ENCODE measurements at places on chromosomes 7 and 10.

DNA sequence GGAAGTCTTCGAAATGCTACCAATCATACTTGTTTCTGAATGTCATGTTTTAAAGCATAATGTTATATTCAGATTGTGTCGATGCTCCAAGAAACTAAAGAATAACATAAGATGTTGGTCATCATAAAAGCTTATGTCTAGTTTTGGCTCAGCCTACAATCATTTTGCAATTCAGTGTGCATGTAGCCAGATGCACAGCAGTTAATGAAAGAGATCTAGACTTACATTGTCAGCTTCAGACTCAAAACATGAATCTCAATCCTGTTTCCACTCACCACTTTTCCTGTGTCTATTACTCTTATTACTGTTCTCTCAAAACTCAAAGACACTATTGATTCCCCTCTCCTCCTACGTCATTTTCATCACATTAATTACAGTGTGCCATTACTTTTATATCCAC, 21.4 kb downstream of the TMEM196 start:
- DNase-seq = no peak

GRCh38 chr10:72062382-72062781, 26.0 kb downstream of the SPOCK2 start:
- no peak for DNase-seq

DNA sequence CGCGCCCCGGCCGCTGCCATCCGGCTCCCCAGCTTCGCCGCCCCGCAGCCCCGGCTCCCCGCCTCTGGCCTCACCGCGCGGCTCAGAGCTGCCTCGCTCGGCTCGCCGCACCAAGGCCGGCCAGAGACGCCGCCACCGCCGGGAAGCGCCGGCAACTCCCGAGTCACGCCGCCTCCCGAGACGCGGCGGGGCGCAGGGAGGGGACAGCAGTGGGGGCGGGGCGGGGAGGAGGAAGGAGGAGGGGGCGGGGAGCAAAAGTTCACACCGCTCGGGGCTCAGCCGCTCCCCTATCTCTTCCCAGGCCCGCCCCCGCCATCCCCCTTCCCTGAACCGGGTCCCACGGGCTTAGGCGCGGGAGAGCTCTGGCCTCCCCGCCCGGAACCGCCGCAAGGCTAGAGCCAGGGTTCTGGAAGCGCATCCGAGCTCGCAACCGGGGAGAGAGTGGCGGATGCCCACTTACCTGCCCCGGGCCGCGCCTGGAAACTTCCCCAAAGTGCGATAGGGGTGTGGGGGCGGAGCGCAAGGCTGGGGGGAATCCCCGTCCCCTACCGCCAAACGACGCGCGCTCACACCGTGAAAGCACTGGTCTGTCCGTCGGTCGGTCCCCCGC, 1.0 kb downstream of the CHST15 start:
- peak; percentile 52 for DNase-seq

DNA sequence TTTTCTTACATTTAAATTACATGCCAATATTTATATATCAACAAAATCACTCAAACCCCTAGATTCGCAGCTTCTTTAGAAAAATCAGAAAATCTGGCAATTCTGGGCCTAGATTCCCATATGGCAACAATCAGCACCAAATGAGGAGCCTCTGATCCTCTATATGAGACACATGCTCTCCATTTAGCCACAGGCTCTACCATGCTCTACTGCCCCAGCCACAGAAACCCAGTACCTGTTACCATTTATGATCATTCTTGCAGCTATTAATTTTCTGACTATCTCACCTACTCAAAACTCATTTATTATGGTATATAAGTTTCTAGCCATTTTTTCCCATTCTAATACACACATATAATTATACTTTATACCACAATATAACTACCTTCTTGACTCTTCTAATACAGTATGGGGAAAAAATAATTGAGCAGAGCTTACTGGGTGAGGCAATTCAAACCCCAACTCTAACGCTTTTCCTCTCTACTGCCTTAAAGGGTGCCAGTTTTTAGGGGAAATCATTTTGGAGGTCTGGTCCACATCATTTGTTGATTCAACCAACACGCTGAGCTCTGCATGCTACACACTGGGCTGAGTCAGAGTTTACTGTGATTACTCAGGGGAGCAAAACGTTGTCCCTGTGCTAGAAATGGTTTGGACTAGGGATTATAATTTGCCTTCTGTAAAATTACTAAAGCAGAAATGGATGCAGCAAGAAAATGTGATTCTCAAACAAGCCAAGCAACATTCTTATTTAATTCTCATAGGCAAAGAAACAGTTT, 11.6 kb downstream of the PDLIM1 start:
- no peak for DNase-seq

DNA sequence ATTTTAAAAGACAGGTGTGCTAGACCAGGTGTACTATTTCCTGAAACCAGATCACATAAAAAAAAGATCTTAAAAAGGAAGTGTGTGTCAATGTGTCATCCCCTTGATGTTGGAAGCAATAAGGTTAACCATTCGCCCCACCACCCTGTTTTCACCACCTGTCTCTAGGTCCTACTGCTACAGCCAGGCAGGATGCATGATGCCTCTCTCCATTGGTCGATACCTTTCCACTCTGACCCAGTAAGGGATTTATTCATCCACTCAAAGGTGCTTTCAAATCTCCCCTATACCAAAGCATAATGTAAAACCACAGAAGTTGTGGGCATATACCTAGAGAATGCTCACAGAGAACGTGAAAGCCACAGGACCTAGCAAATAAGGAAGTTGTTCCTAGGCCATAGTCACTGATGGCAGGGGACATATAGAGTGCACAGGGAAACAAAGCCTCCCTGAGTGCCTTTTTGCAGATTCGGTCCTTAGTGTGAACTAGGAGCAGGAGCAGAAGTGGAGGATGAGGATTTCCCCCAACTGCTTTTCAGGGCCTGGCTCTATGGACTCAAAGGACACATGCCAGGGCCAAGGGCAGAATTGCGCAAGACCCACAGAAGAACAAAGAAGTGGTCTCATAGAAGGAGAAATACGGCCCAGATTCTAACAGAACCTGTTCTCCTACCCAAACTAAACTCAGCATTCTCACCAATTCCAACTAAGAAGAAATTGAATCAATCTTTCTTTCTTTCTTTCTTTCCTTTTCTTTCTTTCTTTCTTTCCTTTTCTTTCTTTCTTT, 631.5 kb upstream of the NRP1 start:
- DNase-seq = no peak

DNA sequence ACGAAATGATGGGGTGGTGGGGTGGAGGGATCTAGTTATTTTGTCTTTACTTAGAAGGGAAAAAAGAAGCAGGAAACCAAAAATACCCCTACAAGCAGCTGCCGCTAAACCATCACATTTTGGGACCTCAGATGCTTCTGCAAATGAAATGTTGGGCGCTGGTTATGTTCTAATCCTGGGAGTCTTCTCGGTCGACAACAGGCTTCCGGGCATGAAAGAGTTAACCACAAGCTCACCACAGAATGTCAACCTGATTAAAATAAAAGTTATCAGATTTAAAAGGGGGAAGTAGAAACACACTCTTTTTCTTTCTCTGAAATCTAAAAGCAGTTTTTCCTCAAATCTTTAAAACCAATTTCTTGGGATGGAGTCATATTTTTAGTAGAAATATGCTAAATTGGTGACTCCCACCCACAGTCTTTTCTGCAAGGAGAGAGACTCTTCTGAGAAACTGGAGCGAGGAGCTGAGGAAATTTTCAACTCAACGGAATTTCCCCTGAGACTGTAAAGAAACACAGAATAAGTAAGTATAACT, 16.8 kb downstream of the IL2RA start:
- DNase-seq = no peak

DNA sequence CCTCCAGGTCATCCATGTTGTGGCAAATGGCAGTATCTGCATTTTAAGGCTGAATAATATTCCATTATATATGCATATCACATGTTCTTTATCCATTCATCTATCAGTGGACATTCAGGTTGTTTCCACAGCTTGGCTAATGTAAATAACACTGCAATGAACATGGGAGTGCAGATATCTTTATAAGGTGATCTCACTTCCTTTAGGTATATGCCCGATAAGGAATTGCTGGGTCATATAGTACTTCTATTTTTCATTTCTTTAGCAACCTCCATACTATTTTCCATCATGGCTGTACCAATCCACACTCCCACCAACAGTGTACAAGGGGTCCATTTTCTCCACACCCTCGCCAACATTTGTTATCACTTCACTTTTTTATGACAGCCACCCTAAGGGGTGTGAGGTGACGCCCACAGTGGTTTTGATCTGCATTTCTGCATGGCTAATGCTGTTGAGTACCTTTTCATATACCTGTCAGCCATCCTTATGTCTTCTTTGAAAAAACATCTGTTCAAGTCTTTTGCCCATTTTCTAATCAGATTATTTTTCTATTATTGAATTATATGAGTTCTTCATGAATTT, 18.9 kb downstream of the ABI1 start:
- no peak for DNase-seq

- no peak for DNase-seq
These were observed 1077.8 kb downstream of the KCNMA1 start for GRCh38 chr10:76559892-76560220.

- DNase-seq = no peak
These were observed 54.7 kb upstream of the CCAR1 start for GRCh38 chr10:68666280-68666760.

DNA sequence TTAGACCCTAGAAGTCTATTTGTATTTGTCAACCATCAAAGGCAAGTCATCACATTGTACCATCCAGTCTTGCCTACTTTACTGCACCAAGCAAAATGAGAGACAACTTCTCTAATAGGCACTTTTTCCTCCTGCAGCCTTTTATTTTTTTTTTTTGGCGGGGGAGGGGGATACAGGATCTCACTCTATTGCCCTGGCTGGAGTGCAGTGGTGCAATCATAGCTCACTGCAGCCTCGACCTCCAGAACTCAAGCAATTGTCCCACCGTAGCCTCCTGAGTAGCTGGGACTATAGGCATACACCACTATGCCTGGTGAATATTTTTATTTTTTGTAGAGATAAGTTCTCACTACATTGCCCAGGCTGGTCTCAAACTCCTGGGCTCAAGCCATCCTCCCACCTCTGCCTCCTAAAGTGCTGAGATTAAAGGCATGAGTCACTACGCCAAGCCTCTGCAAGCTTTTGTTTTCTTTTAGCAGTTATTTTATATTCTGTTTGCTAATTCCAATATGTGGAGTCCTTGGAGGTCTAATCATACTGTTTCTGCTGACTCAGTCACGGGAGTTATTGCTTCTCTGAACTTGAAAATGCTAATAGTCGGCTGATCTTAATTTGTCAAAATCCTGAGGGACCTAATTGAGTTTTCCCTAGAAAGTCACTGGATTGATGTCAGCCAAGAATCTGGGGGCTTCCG, 14.2 kb downstream of the KPNA7 start:
- DNase-seq = no peak

DNA sequence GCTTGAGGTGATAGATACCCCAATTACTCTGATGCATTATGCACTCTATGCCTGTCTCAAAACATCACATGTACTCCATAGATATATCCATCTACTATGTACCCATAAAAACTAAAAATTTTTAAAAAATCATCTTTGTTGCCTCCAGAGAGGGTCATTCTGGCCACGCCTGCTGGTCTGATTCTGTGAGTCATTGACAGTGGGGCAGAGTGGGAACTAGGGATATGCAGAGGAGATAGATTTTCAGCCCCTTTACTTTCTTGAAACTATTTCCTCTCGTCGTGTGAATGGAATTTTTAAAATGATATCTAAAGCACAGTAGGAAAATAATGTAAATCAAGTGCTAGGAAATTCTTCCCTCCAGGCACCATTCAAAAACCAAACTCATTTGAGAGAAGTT, 715.0 kb upstream of the NRP1 start:
- no peak for DNase-seq

- no peak for DNase-seq
These were observed 10.8 kb downstream of the AFAP1L2 start for GRCh38 chr10:114393482-114393881.

All from muscle of arm (tissue), 14 donors.